Activated CD4-positive, alpha-beta memory T cell treated with anti-CD3 and anti-CD28 coated beads, Interleukin-2, amount 10 ng/mL, durations not matched to agents 7 days and 5 days (primary cell): ENCODE measurements at places on chromosomes 2 and 18.

GRCh38 chr2:181348107-181348837 is 108.9 kb upstream of the ITGA4 start:
- H3K36me3 ChIP-seq: peaks cover 22% of the 10 kb centered on the region
- DNase-seq: no peak
- H3K27ac ChIP-seq: no peak overlapping the region
- peaks cover 11% of the 10 kb centered on the region for H3K4me1 ChIP-seq
- no peaks in the 10 kb centered on the region for H3K27me3 ChIP-seq

DNA sequence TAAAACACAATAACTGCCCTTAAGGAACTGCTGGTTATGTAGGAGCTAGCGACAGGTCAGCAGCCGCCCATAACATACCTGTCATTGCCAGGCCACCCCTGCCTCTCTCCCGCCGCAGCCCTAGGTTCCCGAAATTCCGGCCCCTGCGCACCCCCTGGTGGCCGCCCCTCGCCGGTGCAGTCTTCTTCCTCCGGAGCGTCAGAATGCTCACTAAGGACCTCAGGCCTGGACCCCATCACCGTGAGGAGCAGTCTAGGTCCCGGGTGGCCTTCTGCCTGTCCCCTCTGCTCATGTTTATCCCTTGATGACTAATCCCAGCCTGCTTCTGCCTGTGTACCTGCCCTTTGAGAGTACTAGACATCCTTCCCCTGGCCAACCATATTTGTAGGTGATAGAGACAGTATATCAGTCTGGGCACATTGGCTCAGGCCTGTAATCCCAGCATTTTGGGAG is 115.7 kb upstream of the SLC1A4 start:
- peaks cover 7% of the 10 kb centered on the region for H3K4me1 ChIP-seq
- peaks cover 13% of the 10 kb centered on the region for H3K27me3 ChIP-seq

GRCh38 chr18:2706903-2707302 is 51.4 kb downstream of the SMCHD1 start:
- peak overlapping the region; percentile 32 for H3K27ac ChIP-seq
- H3K27me3 ChIP-seq: no peaks in the 10 kb centered on the region
- peaks cover 72% of the 10 kb centered on the region for H3K36me3 ChIP-seq
- H3K4me3 ChIP-seq: no peak overlapping the region
- H3K4me1 ChIP-seq: peaks cover 19% of the 10 kb centered on the region
- DNase-seq: no peak

DNA sequence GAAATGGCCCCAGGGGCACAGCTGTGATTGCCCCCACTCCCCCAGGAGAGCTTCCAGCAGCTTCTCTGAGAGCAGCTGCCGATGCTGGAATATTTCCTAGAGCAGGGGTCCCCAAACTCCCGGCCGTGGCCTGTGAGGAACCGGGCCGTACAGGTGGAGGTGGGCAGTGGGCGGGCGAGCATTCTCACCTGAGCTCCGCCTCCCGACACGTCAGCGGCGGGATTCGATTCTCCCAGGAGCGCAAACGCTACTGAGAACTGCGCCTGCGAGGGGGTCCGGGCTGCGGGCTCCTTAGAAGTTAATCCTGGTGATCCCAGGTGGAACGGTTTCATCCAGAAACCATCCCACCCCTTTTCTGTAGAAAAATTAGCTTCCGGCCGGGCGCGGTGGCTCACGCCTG is 69.1 kb upstream of the PXDN start:
- no peaks in the 10 kb centered on the region for H3K4me1 ChIP-seq
- no peak for DNase-seq
- no peak overlapping the region for H3K27ac ChIP-seq

- no peaks in the 10 kb centered on the region for H3K4me1 ChIP-seq
- H3K27ac ChIP-seq: no peak overlapping the region
- DNase-seq: peak; percentile 14
- H3K27me3 ChIP-seq: no peaks in the 10 kb centered on the region
- peaks cover 8% of the 10 kb centered on the region for H3K36me3 ChIP-seq
Measured at GRCh38 chr2:241080405-241081189, 21.5 kb downstream of the MTERF4 start.

- no peak overlapping the region for H3K4me3 ChIP-seq
- no peaks in the 10 kb centered on the region for H3K36me3 ChIP-seq
- H3K27ac ChIP-seq: no peak overlapping the region
- H3K4me1 ChIP-seq: no peaks in the 10 kb centered on the region
- H3K27me3 ChIP-seq: peaks cover 10% of the 10 kb centered on the region
Measured at GRCh38 chr2:47250586-47251403, 95.7 kb upstream of the STPG4 start.

DNA sequence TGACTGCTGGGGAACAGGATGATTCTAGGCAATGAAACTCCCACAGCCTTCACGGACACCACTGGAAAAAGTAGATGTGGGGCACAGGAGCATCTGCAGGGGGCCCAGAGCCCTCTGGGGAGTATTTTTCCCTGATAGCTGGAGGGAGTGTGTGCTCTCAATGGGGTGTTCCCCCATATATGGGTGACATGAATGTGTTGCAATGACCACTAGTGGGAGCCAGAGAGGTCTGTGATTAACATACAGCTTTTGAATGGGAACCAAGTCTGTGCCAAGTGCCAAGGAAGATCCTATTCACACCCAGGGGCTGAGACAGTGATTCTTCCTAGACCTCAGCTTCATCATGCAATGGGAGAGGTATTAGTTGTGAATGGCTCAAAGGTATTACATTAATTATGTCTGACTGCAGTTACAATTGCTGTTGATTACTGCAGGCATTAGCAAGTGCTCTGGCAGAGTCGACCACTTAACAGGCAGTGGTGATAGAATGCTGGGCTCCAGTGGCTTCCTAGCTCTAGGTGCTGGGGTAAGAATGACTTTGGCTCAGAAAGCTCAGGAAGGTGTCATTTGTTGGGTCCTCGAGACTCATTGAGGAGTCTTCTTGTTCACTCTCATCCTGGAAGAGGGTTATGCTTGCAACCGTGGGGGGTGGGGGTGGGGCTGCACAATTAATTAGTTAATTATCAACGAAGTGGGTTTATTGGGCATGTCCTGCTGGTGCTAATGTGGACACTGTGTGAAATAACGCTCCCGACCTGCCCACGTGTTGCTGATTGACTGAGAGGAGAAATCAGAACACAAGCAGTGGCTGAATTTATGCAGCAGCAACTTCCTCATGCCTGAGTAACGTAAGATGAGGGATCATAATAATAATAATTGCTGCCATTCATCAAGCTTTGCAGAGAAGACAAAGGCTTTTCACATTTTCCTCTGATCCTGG is 194.1 kb downstream of the CLIP4 start:
- peaks cover 23% of the 10 kb centered on the region for H3K27me3 ChIP-seq
- no peak overlapping the region for H3K4me3 ChIP-seq
- H3K36me3 ChIP-seq: no peaks in the 10 kb centered on the region
- H3K27ac ChIP-seq: no peak overlapping the region
- DNase-seq: peak; percentile 50

DNA sequence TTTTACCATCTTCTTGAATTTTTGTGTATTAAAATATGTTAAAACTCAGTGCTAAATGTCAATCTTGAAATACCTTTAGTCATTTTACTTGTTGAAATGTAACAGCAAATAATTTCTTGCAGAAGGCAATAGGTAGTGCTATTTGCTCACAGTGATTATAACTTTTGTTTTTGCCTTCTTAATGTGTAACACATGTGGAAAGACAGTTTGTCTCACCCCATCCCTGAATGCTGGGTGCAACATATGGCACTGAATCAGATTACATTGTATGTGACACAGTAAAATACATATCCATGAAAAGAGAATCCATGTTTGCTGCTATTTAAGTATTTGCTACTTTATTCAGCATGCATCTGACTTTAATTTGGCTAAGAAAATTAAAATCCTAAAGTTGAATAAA is 35.3 kb downstream of the FRZB start:
- H3K27me3 ChIP-seq: peaks cover 31% of the 10 kb centered on the region
- DNase-seq: no peak
- no peaks in the 10 kb centered on the region for H3K4me1 ChIP-seq
- H3K36me3 ChIP-seq: no peaks in the 10 kb centered on the region
- H3K4me3 ChIP-seq: no peak overlapping the region
- no peak overlapping the region for H3K27ac ChIP-seq

GRCh38 chr2:122003196-122003940 is 247.9 kb downstream of the TSN start:
- H3K36me3 ChIP-seq: no peaks in the 10 kb centered on the region
- no peaks in the 10 kb centered on the region for H3K4me1 ChIP-seq
- H3K27me3 ChIP-seq: no peaks in the 10 kb centered on the region
- no peak overlapping the region for H3K4me3 ChIP-seq

DNA sequence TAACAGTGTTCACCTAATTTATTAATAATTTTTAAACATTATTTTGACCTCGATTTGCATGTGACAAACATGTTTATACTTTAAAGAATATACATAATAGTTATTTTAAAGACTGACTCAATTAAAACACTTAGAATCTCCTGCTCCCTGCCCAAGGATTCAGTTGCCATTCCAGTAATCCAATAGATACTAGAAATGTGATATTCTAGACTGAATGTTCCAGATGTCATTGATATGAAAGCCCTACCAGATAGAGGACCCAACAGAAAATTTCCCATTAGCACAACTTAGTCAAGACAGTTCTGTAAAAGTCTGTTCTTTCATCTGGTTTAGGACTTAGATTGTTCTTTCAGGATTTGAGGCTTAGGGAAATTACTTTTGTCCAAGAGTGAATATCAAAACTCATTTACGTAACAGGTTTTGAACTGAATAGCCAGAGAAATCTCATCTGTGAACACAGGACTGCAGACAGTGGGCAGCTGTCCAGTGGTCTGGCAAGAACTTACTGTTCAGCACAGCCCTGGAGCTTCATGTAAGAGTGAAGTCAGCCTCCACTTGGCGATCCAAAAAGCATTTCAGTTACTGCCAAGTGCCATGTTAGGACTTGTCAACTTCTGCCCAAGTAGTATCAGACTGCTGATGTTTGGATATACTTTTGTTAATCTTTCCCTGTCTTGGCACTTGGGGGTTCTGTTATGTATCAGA is 77.5 kb downstream of the OSBPL6 start:
- H3K36me3 ChIP-seq: no peaks in the 10 kb centered on the region
- no peak for DNase-seq

DNA sequence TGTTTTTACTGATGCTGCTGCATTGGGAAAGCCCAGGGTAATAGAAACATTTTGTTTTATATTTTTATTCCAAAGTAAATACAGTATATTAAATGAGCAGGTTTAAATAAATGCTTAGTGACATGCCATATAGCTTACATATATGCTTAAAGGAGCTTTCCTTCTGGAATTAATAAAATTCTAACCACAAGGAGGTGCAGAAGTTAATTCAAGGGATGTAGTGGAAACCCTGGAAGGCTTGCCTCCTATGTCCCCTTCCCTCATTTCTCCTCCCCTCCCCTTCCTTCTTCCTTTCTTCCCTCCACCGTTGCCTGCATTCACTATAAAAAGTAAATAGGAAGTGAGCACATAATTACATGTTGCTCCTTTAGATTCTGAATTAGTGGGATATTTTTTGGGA is 96.3 kb downstream of the UBE2E3 start:
- no peak overlapping the region for H3K27ac ChIP-seq
- H3K36me3 ChIP-seq: no peaks in the 10 kb centered on the region
- H3K4me1 ChIP-seq: peaks cover 9% of the 10 kb centered on the region
- H3K27me3 ChIP-seq: no peaks in the 10 kb centered on the region

GRCh38 chr2:64765160-64765805 is 111.6 kb upstream of the SERTAD2 start:
- peaks cover 14% of the 10 kb centered on the region for H3K27me3 ChIP-seq
- DNase-seq: no peak
- peaks cover 30% of the 10 kb centered on the region for H3K4me1 ChIP-seq
- no peak overlapping the region for H3K4me3 ChIP-seq
- no peaks in the 10 kb centered on the region for H3K36me3 ChIP-seq

DNA sequence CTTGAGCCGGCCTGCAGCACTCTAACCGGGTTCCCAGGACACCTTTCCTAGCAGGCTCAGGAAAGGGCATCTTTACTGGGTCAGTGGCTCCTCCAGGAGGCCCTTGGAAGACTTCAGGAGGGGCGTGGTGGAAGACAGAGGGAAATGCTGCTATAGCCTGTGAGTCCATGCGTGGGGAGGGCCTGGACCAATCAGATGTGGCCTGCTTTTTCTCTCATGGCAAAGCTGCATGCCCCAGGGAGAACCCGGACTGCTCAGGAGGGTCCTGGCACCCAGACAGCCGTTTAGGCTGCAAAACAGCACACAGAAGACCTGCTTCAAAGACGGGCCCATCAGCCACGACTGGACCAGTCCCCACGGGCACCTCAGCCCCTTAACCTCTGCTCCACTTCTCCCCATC is 84.4 kb downstream of the EIPR1 start:
- no peak overlapping the region for H3K27ac ChIP-seq
- no peak for DNase-seq
- H3K4me1 ChIP-seq: no peaks in the 10 kb centered on the region
- H3K4me3 ChIP-seq: no peak overlapping the region
- H3K27me3 ChIP-seq: no peaks in the 10 kb centered on the region

GRCh38 chr2:221747289-221747972 is 175.3 kb upstream of the EPHA4 start:
- no peak for DNase-seq
- no peaks in the 10 kb centered on the region for H3K27me3 ChIP-seq
- no peaks in the 10 kb centered on the region for H3K4me1 ChIP-seq
- H3K27ac ChIP-seq: no peak overlapping the region

DNA sequence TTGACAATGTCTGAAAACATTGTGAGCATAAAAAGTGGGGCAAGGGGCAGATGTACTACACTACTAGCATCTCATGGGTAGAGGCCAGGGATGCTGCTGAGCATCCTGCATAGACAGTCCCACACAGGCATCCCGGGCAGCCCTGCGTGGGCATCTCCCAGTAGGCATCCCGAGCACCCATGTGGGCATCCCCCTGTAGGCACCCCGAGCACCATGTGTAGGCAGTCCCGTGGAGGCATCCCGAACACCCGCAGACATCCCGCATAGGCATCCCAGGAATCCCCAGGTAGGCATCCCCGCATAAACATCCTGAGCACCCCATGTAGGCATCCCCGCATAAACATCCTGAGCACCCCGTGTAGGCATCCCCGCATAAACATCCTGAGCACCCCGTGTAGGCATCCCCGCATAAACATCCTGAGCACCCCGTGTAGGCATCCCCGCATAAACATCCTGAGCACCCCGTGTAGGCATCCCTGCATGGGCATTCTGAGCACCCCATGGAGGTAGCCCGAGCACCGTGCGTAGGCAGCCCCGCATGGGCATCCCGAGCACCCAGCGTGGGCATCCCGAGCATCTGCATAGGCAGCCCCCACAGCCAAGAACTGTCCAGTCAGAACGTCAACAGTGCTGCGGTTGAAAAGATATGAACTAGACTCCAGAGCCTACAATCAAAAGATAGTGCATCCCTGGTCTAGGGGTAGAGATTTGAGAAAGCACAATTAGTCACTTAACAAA is 273.5 kb downstream of the NBAS start:
- H3K27me3 ChIP-seq: no peaks in the 10 kb centered on the region
- H3K4me3 ChIP-seq: no peak overlapping the region
- H3K4me1 ChIP-seq: no peaks in the 10 kb centered on the region
- H3K27ac ChIP-seq: no peak overlapping the region

DNA sequence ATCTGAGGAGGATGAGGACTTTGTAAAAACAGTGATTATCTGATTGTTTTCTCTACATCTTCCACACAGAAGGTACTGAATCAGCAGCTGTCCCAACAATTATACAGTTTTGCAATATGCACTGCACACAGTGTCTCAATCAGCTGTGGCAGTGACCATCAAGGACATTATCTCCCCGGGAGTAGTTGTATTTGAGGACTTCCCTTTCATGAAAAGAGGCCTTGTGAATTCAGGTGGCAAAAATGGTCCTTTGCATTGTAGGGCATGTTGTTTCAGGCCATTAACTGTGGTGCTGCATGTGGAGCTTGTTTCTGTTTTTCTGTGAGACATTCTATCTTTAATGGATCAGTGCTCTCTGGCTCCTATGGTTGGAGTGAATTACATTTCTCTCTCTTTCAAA is 779.4 kb upstream of the FSHR start:
- DNase-seq: no peak
- no peak overlapping the region for H3K27ac ChIP-seq
- no peak overlapping the region for H3K4me3 ChIP-seq
- no peaks in the 10 kb centered on the region for H3K27me3 ChIP-seq
- no peaks in the 10 kb centered on the region for H3K36me3 ChIP-seq
